DND-41 (cell line): ENCODE measurements at places on chromosomes 2 and 18.
A peak's percentile ranks its signal among the peaks of the same experiment; 100 is the strongest.

DNA sequence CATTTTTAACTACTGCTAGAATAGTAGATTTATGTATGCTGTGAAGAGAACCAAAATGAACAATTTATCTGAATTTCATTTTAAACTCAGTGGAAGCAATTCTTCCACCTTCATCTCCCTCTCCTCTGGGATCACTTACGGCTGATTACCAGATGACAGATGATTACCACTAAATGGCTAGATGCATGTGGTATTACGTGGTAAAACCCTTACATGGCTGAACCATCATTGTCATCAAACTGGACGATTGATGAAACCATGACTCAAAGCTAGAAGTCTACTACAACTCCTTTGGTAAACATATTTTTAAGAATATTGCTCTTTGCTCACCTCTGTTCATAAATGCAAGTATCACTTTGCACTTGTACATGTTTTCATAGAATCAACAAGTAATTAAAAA lies 48.5 kb upstream of the DOCK10 start:
- no peak for DNase-seq

DNA sequence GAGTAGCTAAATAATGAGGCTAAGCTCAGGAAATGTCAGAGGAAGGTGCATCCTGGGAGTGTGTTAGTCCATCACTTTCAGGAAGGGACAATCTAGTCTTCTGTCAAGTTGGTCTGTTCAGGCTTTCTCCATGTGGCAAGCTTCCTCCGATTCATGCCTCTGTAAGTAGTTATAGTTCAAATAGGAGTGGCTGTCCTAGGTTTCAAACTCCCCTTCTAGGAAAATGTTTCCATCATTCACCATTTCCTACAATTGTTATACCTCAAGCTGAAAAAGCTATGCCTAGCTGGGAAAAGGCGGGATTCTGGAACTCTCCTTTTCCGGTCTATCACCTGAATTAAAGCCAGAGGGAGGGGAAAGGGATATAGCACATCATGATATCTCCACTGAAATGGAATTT lies 287.7 kb upstream of the ZSWIM2 start:
- no peak for DNase-seq

GRCh38 chr2:9897331-9897737 lies 54.1 kb downstream of the TAF1B start:
- no peak for DNase-seq

DNA sequence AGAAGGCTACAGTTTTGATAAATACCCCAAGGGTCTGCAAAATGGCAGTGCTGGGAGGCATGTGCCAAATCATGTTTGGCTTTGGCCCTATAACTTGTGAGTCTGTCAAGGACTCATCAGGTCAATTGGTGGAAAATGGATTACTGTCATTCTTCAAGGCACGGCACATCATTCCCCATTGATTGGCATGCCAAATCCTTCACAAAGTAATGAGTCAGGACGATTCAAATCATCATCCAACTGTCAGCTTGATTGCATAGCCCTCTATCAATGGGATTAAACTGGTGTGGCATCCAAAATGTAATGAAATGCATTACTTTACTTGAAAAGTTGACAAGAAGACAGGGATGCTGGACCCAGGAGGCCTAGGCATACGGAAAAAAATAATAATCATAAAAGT lies 441.6 kb upstream of the PIK3C3 start:
- no peak for DNase-seq

DNA sequence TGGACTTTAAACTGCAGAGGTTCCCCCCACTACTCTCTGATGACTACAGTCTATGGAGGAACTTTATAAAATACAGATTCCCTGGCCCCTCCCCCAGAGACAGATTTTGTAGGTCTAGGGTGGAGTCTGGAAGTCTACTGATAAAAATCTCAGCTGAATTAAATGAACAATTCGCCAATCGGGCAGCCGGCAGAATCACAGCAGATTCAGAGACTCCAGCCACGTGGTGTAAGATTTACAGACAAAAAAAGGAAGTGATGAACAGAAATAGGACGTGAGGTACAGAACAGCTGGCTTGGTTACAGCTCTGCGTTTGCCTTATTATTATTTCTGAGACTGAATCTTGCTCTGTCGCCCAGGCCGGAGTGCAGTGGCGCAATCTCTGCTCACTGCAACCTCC lies 21.4 kb upstream of the MTA3 start:
- no peak for DNase-seq

GRCh38 chr2:241904791-241905710 lies 35.5 kb downstream of the RTP5 start:
- no peak for DNase-seq

DNA sequence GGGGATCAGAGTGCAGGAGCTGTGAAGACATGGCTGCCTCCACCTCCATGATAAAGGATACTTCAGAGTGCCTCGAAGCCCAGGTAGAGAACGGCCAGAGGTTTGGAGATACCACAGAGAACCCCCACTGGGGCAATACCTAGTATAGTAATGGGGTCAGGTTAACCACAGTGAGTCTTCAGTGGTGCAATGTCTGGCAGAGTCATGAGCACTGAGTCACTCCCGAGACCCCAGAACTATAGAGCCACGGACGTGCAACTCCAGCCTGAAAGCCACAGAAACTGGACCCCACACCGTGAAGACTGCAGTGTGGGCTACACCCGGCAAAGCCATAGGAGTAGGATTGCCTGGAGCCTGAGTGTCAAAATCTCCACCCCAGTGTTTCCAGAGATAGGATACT lies 746.6 kb downstream of the CBLN2 start:
- DNase-seq: no peak

DNA sequence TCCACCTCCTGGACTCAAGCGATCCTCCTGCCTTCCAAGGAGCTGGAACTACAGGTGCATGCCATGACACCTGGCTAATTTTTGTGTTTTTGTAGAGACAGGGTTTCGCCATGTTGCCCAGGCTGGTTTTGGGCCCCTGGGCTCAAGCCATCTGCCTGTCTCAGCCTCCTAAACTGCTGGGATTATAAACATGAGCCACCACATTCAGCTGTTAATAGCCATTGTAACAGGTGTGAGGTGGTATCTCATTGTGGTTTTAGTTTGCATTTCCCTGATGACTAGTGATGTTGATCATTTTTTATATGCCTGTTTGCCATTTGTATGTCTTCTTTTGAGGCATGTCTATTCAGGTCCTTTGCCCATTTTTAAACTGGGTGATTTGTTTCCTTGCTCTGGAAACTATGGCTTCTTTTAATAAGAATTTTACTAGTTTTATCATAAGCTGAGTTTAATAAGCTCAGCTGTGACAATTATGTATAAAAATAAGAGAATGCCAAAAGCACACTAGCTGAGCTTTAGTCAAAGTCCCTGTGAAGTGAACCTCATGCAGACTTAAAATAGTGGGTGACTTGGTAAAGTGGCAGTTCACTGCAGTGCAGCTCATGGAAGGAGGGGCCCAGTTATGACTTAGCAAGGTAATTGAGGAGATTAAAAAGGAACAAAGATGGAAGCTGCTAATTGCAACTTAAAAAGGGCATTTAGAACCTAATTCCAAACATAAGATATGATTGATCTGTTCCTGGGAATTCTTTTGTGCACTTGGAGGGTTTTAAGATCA lies 465.1 kb downstream of the TGIF1 start:
- no peak for DNase-seq

- no peak for DNase-seq
Measured at GRCh38 chr2:43486603-43487002, 109.2 kb downstream of the THADA start.

- DNase-seq: peak; percentile 17
Measured at GRCh38 chr2:208033701-208034502, 8.6 kb upstream of the PLEKHM3 start.

DNA sequence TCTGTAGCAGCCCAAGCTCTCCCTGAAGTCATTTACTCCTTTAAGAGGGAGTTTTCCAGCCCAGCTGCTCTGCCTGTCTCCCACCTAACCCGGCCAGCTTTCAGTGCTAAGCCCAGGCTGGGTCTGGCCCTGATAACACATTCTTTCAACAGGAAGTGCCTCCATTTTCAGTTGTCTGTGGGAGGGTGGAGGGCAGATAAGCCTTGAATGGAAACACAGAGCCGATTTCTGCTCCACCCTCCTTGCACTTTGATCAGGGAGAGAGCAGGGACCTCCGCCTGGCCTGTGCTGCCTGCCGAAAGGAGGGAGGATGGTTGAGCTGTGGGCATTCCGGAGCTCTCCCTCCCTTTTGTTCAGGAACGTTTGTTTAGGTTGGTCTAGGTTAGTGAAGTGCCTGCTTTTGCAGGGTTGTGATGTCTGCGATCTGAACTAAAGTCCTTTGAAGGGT lies 24.8 kb downstream of the GATA6 start:
- no peak for DNase-seq

DNA sequence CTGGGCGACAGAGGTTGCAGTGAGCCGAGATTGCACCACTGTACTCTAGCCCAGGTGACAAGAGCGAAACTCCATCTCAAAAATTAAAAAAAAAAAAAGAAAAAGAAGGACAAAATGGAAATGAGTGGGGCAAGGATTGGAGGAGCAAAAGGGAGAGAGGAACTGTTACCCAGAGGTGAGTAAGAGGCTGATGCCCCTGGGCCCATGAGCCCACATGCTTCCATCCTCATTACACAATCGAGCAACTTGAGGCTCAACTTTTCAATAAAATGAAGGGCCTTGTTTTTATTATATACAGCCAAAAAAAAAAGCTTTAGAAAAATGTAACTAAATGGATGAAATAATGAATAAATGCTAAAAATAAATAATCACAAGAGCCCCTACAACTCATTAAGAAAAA lies 91.7 kb upstream of the YWHAQ start:
- no peak for DNase-seq

- no peak for DNase-seq
Measured at GRCh38 chr2:144514616-144515091, 5.3 kb downstream of the ZEB2 start.

DNA sequence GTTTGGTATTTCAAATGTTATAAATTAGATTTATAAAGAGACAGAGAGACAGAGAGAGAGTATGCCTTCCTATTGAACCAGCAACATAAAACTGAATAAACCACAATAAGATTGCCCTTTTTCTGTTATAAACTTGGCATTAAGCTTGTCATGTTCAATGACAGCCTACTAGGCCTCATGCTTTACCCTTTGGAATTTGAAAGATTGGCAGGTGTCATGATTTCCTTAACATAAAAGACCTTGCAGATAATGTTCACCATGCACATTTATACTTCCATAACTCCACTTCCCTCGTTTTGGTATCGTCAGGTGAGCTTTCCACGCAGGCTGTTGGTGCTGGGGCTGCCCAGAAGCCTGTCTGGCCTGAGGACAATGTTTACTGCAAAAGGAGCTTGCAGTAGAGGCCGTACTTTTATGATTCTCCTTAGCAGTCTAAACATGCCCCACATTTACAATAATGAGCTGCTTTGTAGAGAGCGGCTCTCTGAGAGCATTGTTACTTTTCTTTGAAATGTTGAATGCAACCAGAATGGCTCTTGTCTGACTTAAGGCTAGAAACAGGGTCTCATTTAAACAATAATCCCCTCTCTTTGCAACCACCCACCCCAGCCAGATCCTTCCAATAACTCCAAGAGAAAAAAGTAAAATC lies 379.1 kb upstream of the ATP5MC3 start:
- DNase-seq: no peak

DNA sequence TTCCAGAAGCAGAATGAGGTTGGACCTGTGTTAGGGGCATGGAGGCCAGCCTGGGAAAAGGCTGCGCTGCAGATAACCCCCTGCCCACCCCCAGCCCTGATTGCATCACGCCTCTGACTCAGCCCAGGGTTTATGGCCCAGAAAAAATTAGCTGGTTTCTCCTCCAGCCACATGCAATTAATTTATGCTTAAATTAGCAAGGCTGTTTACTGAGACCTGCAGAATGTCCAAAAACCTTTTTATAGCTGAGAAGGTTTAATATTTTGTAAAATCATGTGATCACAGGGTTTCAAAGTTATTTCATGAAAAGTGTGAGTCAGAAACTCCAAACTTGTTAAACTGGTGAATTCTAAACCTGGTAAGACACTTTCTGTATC lies 123.1 kb upstream of the HDAC4 start:
- no peak for DNase-seq

GRCh38 chr2:176653479-176654443 lies 384.5 kb downstream of the MTX2 start:
- DNase-seq: peak; percentile 43

- no peak for DNase-seq
Measured at GRCh38 chr18:73891572-73892421, 255.8 kb downstream of the FBXO15 start.

DNA sequence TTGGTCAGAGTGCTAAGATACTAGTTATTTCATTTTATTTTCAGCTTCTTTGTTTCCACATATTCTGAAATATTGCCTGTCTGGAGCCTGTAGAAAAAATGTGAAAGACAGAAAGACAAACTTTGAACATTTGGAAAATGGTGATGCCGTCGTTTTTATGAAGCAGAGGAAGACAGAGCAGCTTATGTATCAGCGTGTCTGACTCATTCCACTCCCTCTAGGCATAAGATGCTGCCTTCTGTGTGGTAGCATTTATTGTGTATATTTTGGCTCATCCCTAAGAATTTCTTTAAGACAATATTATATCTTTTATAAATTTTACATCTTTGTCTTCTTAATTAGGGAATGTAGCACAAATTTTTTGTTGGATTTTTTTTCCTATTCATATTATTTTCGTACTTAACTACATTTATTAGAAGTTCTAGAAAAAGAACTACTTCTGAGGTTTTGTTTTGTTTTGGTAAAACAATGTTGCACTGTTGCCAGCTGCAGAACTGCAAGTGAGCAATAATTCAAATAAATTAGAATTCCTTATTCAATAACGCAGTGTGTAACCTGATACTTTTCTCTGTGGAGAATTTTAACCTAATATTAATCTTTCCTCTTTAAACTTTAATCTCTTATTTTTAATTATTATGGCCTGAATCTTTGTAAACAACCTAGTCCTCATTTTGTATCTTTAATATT lies 300.4 kb downstream of the ZNF407 start:
- DNase-seq: no peak

DNA sequence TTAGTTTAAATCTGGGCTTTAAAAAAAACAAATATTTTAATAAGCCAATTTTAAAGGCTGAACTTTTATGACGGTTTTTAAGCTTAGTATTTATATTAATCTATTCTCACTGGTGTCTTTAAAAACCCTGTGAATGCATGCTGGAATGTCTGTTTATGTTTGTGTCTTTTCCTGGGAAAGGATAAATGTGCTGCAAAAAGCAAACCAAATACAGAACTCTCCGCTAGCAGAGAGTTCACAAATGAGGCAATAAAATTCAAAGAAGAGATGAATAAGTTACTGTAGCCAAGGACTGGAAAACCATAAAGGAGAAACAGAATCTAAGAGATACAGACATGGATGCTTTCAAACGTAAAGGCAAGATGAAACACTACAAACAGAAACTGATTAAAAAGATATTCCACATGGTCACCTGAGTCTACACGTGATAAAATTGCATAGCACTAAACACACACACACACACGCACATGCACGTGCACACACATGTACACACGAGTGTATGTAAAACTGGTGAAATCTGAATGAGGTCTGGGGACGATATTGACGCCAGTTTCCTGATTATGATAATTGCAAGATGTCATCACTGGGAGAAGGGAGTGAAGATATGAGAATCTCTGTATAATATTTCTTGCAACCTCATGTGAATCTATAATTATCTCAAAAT lies 4.5 kb downstream of the TWIST2 start:
- DNase-seq: no peak

GRCh38 chr2:11286323-11286722 lies 58.1 kb downstream of the ROCK2 start:
- DNase-seq: no peak
